ENCODE measurements at places on chromosomes 11 and 22.

DNA sequence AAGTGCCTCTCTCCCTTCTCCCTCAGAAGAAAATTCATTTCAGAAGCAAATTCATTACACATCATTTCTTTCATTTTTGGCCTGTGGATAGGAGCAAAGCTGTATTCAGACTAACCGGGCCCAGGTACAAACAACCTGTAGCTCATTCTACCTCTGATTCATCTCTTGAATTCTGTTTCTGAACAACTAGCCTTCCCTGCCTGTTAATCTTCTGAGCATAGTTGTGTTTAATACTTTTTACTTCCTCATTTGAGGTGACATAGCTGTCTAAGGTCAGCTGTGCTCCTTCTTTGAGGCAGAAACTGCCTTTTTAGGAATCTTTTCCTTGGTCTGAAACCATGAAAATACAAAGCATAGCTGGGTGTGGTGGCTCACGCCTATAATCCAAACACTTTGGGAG lies 12.6 kb upstream of the IL18BP start:
- no peak for DNase-seq

GRCh38 chr11:116890193-116890592 lies 52.8 kb upstream of the APOA1 start:
- no peak for DNase-seq

GRCh38 chr11:58573451-58574104 lies 2.1 kb downstream of the LPXN start:
- DNase-seq: peak; percentile 70

- no peak for DNase-seq
These were observed 1.8 kb upstream of the MS4A15 start for GRCh38 chr11:60754887-60755286.

GRCh38 chr11:126824035-126824607 lies 176.4 kb downstream of the KIRREL3 start:
- DNase-seq: no peak

DNA sequence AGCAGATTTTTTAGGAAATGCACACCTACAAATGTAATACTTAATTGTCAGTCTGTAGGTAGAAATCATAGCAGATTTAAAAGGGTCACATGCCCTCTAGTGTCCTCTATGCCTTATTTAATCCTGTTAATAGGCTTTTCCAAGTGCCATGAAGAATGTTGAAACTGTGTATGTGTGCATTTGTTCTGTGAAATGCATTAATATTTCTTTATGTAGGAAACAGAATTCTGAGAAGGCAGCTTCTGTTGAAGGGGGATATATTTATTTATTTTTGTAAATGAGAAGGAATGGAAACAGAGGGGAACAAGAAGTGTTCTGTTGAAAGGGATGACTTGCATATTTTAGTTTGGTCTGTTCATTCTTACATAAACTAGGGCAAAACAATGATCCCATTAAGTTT lies 51.0 kb downstream of the SVIP start:
- DNase-seq: no peak
